Activated T-helper 1 cell treated with anti-CD3 and anti-CD28 coated beads, Interleukin-2, amount 50 U/mL, for 16 hours (primary cell): ENCODE measurements at places on chromosomes 2 and 18.

DNA sequence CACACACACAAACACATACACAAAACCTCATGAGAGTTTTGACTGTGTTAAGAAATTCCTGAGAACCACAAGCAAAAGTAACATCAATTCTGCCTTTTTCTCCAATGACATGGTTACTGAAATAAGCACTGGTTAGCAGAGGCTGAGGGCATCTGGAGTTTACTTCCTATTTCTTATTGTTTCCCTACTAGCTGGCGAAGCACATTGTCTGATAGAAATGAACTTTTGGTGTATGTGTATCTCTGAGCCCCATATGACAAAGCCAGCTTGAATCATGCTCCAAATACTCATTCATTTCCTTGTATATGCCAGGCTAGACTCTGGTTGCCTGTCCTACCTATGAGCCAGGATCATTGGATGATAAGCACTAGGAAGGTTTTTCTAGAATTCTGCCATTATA, 203.1 kb downstream of the NCKAP5 start:
- no peak for DNase-seq

- no peak for DNase-seq
Measured at GRCh38 chr2:207282916-207283315, 117.2 kb upstream of the KLF7 start.

GRCh38 chr2:140797718-140798117, 1333.1 kb downstream of the LRP1B start:
- no peak for DNase-seq

DNA sequence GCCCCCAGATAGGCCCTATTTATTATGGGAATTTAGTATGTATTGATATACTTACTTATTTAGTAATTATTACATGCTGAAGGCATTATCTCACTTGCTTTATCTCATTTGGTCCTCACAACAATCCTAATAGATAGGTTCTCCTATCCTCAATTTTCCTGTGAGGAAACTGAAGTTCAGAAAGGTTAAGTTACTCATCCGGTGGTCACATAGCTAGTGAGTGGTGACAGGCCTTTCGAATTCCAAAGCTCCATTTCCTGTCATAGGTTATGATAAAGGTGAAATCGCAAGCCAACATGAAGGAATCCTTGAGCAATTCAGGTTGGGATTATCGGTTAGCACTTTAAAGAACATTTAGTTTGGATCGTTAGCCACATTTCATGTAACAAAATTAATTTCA, 33.3 kb downstream of the NAB1 start:
- no peak for DNase-seq

DNA sequence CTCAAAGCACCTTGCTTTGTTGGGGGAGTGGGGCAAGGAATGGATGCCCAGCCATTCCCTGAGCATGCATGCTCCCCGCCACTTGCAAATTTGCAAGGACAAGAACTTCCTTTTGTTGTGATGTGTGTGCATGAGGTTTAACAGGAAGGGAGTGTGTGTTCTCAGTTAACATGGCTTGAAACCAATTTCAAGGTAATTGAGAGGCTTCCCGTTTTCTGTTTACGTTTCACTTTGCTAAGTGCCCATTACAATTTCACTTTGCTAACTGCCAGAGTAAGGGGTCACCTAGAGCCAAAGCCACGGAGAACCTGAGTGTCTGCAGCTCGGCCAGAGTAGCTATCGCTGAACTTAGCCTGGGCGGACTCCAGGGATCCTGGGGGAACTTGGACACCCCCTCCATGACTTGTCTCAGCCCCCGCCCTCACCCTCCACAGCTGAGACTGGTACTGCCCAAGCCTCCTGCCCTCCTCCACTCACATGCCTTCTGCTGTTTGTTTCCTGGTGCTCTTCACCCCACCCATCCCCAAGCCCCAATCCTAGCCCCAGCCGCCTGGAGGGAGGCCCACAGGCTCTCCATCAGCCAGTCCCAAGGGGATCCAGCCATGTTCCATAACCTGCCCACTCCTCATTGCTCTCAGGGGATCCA, 53.6 kb upstream of the LAPTM4A start:
- no peak for DNase-seq

GRCh38 chr2:208025814-208026184, 472 bp upstream of the PLEKHM3 start:
- peak; percentile 8 for DNase-seq
